Left renal pelvis (tissue), 4 donors: ENCODE measurements at places on chromosomes 4 and X. TPM values are rescaled to one million over a fixed set of nuclear protein-coding genes. Genes with fewer than 3 reads are reported as not detected.

GRCh38 chrX:6660567-6661264 is 125.8 kb upstream of the VCX3A start:
- no peak for DNase-seq

DNA sequence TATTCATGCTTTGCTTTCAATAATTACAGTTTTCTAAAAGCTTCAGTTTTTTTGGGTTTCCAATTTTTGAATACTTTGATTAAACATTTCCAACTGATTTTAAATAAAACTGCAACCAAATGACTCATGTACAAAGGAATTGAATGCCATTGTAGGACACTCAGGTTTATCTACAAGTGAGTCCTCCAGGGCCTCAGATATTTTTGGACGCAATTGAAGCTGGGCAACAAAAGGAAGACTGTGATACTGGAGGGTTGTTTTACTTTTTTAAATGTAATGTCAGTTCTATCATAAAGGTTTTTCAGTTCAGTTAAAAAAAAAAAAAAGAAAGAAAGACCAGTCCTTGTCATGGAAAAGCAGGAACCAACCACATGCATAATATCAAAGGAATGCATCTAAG is 64.2 kb downstream of the MAGEA10 start:
- no peak for DNase-seq

GRCh38 chr4:97987019-97987648 is 156.1 kb downstream of the STPG2 start:
- DNase-seq: peak; percentile 8

DNA sequence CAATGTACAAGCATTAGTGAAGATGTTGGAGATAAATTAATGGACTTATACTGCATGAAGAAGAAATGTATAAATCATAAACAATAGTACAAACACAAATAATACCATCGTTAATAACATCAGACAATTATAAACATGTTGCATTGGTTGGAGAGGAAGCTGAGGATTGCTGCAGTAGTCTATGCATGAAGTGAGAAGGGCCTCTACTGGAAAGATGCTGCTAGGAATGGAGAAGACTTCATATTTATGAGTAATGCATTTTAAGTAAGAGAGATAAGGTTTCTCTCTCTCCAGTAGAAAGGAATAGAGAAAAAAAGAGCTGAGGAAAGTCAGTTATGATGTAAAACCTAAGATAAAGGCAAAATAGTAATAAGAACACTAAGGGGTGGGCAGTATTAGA is 247.8 kb downstream of the GRID2 start:
- no peak for DNase-seq

DNA sequence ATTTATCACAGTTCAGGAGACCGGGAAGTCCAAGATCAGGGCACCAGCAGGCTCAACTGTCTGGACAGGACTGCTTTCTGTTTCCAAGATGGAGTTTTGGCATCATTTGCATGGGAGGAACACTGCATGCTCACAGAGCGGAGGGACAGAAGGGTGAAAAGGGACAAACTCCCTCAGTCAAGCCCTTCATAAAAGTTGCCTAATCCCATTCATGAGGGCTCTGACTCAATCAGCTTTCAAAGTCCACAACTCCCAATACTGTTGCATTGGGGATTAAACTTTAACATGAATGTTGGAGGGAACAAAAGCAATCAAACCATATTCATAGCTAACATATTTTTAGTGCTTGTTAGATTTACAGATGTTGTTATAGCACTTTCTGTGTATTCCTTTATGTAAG is 158.9 kb upstream of the MAD2L1 start:
- no peak for DNase-seq

GRCh38 chrX:124736553-124737270 is 390.3 kb downstream of the SH2D1A start:
- no peak for DNase-seq

DNA sequence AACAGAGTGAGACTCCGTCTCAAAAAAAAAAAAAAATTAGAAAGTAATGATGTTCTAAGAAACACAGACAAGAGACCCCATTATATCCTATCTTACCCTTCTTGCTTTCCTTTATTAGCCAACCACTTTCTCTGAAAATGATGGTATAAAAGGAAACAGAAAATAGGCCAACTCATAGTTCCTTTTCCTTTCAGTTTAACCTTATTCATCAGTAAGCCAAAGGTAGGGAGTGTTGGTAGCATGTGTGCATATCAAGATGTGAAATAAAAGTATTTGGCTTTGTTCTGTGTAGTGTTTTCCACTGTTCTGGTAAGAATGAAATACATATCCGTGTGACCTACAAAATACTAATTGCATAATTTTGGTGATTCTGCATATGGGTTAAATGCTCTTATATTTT is 266.6 kb downstream of the ZNF674 start:
- DNase-seq: no peak

GRCh38 chr4:170169699-170170098 is 79.9 kb upstream of the AADAT start:
- DNase-seq: no peak

GRCh38 chrX:150607201-150607600 is 38.8 kb downstream of the MTM1 start:
- DNase-seq: no peak

- no peak for DNase-seq
Observed at GRCh38 chr4:188660796-188661195, 521.6 kb downstream of the TRIML1 start.

GRCh38 chr4:2868877-2869487 is 25.3 kb downstream of the ADD1 start:
- no peak for DNase-seq

- DNase-seq: no peak
Observed at GRCh38 chrX:5644776-5645175, 583.9 kb downstream of the NLGN4X start.

DNA sequence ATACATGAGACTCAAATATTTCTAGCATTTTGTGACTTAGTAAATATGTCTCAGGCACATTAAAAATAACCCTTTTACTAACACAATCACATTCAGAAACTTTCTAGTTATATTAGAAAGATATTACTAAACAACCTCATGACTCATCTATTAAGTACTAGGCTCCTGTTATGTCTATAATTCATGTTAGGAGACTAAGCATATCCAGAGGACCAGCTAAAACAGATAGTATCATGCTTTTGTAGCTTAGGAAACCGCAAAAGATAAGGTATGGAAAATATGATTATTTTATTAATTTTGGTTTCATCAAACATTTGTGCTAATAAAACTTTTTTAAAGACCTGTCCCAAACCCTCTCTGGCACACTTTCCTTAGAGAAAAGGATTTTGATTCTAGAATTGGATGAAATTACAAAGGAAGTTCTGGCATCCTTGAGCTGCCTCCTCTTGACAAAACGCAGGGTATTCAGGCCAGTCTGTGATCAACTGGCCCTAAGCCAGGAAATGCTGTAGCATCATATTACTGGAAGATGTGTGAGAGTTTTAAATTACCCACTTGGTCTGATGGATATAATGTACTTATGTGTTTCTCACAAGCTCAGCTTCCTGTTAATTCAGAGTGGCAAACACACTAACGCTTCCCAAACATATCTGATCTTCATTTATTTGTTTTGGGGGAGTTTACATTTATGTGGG is 60.4 kb downstream of the NRK start:
- DNase-seq: no peak

GRCh38 chr4:148060264-148061140 is 328.6 kb downstream of the ARHGAP10 start:
- no peak for DNase-seq

DNA sequence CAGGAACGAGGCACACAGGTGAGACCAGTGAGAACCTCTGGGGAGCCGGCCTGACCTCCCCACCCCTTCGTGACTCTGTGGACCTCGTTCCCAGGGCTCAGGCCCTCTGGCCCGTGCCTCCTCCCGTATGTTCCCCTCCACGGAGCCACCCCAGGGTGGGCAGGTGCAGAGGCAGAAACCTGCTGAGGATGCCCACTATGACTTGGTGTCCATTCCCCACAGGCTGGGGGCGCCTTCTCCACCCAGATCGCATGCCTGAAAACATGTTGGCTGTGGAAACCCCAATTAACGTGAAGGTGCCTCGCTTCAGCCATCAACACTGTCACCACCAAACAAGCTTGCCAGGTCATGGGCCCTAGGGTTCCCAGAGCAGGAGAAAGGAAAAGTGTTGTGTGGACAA is 27.0 kb downstream of the BLOC1S4 start:
- DNase-seq: no peak

- no peak for DNase-seq
Observed at GRCh38 chrX:14274691-14275090, 245.0 kb upstream of the GEMIN8 start.

GRCh38 chr4:8830611-8831200 is 40.9 kb downstream of the HMX1 start:
- DNase-seq: no peak

- DNase-seq: no peak
Observed at GRCh38 chrX:720825-721224, 90.2 kb downstream of the SHOX start.

GRCh38 chr4:146638786-146639505 is at the start of gene POU4F2:
POU4F2 (plus strand) TSS chr4:146638893; CDS start chr4:146639141, 248 bp downstream.
- DNase-seq: no peak

- DNase-seq: no peak
Observed at GRCh38 chr4:121829511-121829910, 5.8 kb upstream of the CCNA2 start.

DNA sequence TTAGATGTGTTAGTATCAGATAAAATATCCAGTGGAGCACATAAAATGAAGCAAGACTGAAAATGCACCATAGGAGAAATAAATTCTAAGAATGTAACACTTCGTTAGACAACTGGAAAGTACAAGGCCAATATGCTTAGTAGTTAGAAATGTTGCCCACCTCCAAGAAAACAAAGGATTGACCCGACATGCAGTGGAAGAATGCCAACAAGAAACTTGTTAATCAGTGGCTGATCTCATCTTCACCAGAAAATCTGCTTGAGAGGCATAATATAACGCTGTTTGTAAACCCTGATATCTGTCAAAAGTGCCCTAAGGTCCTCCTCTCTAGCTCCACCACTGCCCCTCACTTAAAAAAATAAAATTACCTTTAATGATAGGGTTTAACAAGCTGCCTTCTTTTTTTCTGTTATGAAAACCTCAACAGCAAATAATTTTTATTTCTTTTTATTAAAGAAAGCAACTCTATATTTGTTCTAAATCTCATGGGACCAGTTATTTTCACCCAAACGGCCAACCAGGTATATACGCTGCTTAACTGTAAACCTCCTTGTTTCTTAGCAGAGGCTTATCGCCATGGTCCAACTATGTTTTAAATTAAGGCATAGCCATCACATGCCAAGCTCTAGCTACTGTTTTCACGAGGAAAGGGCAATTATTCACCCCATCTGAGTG is 1.8 kb downstream of the RASGEF1B start:
- DNase-seq: no peak

DNA sequence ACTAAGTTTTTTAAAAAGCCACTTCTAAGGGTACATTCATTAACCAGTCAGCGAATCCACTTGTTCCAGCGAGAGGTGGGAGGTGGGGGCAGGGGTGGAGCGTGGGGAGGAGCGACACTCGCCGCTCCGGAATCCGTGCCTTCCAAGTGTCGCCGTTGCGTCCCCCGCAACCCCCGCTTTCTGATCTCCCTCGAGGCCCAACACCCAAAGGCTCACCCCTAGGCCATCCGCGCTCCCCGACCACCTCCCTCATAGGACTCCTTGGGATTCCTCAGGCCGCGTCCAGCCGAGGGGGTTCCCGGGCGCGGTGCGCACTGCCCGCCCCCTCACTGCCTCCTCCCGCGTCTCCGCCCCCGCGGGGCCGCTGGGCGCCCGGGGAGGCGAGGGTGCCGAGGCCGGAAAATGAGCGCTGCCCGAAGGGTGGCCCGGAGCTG is 108.1 kb upstream of the STOX2 start:
- DNase-seq: no peak

DNA sequence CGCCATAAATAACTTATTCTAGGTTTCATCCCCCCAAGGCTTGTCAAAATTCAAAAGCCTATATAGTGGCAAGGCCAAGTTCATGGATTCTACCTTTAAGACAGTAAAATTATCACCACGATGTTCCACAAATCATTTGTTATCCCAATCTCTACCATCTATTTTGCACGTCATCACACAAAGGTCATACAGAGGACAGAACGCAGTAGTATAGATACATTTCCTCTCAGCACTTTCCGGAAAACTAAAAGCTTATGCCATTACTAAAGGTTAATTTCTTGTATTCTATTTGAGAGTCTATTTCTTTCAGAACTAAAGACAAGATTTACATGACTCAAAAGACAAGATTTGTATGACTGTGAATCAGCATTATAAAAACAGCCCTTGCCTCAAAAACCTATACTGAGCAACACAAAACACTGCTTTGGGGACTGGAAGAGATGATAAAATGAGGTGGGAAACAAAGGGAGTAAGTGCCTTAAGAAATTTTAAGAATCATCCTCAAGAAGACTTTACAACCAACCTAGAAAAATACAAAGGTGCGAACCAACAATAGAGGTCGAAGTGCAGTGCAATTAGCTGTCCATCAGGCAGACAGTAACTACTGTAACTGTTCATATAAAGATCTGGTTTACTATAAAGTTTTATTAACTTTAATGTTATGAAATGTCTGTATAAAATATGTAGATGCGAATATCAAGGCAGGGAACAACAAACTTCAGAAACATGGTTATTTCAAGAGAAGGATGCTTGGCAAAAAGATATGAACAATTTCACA is 7.6 kb downstream of the UBE2D3 start:
- no peak for DNase-seq

GRCh38 chr4:78186597-78187543 is 129.7 kb downstream of the FRAS1 start:
- no peak for DNase-seq

- DNase-seq: no peak
Observed at GRCh38 chr4:144820728-144821085, 174.8 kb downstream of the HHIP start.

WDR17 gene
- 7.4 TPM for polyA plus RNA-seq

FRAS1 gene
- 10.2 TPM for polyA plus RNA-seq

CDKN2AIP gene
- polyA plus RNA-seq: 22.6 TPM

CPLX1 gene
- 2.1 TPM for polyA plus RNA-seq

AMBN gene
- polyA plus RNA-seq: 0.20 TPM

HTN1 gene
- 0.05 TPM for polyA plus RNA-seq

PRDX4 gene
- 119 TPM for polyA plus RNA-seq

CHIC1 gene
- 10.0 TPM for polyA plus RNA-seq

SLC7A11 gene
- 2.3 TPM for polyA plus RNA-seq

USP17L10 gene
- not detected for polyA plus RNA-seq
